Activated CD4-positive, alpha-beta T cell treated with anti-CD3 and anti-CD28 coated beads, Interleukin-10, Interleukin-2, amounts not matched to agents 100 ng/mL and 50 ng/mL, durations not matched to agents 16 hours and 8 hours (primary cell): ENCODE measurements at places on chromosomes 2 and 18.

DNA sequence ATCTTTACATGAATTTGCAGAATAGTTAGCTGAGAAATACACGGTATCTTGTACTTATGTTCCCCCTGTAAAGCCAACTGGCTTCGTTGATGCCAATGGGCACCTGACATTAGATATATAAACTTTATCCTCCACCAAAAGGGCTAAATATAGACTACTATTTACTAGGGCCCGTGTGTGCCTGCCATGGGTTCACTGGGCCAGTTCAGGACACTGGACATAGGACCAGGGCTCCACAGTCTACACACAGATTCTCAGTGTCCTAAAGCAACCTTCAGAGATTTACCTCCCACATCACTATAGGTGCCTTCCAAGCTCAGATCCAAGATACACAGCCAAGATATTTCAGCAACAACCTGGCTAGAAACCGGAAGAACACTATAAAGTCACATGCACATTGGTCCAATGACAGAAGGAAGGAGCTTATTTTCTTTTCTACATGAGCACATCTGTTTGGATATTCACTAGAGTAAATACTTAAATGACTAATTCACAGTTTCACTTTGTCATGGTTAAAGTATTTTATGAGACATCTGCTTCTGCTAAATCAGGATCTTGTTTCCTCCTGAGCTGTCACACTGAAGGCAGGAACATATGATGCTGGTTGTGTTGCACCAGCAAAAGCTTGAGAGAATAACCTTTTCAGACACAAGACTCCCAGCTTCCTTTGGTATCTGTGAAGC lies 95.1 kb downstream of the MYO5B start:
- peak; percentile 57 for DNase-seq

- no peak for DNase-seq
These were observed 33.3 kb downstream of the NAB1 start for GRCh38 chr2:190682168-190682567.

DNA sequence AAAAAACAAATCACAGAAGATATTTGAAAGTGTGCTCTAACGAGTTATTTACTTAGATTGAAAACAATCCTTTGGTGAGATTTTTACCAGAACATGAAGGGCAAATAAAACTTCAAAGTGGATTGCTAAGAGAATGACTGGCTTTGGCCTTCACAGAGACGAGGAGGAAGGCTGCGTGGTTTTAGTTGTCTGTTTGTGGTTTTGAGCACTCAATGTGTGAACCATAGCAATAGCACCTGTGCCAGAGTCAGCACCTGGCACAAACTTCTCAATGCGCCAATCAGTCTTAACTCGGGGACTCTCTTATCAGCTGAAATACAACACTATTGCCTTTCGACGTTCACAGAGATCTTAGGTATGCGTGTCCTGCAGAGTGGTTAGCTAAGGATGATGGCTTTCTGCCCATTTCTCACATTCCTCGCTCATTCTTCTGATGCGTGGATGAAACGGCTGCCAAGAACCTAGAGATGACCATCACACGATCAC lies 70.0 kb downstream of the MBP start:
- DNase-seq: peak; percentile 96

DNA sequence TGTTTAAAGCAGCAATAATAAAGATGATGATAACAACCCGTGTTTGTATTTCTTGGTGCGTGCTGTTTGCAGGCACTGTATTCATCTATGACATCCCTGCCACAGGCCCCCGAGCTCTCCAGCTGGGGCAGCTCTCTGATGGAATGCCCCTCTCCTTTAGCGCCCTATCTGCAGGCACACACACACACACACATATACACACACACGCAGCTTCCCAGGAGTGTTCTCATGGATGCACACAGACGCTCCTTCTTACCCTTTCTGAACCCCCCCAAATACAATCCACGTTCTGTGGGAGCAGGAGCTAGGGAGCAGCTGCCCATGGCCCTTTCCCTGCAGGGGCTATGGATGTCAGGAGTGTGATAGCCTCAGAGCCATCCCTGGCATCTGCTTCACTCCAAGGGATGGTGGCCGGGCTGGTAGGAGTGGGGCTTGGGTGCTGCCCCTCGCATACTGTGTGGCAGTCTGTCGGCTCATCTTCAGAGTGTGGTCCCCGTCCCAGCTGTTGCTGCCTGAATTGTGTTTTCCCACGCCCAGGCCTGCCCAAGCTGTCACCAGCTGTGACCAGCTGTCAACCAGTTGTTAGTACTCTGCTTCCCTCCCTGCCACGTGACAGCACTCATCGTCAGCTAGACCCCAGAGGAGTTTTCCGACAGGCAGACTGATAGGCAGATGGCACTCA lies 50.8 kb upstream of the MYCN start:
- no peak for DNase-seq

GRCh38 chr2:98692090-98693054 lies 38.6 kb downstream of the MGAT4A start:
- peak; percentile 65 for DNase-seq

DNA sequence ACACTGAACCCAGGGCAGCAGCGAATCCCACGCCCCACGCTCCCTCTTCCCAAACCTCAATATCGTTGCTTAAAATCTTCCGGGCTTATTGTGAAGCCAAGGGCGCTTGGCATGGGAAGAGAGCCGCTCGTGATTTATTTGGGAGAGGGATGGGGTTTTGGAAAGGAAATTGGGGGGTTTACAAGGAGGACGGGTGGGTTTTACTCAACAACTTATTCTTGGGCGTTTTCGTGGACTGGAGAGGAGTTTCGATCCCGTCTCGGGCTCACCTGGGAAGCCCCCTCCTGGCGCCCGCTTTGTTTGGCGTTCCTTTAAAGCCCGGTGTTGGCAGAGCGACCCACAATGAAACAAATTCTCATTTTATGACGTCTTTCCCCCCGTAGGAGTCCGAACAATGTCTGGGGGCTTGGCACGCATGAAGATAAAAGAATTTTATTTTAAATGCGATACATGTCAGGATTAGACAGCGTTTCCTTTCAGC lies 135.3 kb downstream of the INSIG2 start:
- DNase-seq: no peak

GRCh38 chr2:68200157-68200787 lies 42.6 kb downstream of the PNO1 start:
- DNase-seq: peak; percentile 20

DNA sequence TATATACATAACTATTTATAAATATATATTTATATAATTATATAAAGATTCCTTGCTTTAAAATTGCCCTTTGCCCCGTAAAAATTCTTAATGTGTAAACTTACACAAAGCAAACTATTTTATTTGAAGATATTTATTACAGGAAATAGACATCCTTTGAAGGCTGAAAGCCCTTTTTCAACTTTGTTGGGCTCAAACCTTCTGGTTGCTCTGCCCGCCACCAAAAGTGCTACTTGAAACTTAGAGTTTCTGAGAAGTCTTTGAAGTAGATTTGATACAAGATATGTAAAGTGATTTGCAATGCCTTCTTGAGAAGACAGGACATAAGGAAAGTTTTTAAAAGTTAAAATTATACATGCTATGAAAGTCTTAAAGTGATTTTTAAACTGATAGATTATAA lies 36.6 kb upstream of the METAP1D start:
- DNase-seq: no peak

GRCh38 chr2:176118601-176119339 lies 2.2 kb downstream of the HOXD10 start:
- peak; percentile 37 for DNase-seq

GRCh38 chr18:57440331-57441070 lies 5.3 kb downstream of the ONECUT2 start:
- DNase-seq: no peak

- DNase-seq: no peak
These were observed 101.6 kb downstream of the BCL2L11 start for GRCh38 chr2:111222204-111222866.

DNA sequence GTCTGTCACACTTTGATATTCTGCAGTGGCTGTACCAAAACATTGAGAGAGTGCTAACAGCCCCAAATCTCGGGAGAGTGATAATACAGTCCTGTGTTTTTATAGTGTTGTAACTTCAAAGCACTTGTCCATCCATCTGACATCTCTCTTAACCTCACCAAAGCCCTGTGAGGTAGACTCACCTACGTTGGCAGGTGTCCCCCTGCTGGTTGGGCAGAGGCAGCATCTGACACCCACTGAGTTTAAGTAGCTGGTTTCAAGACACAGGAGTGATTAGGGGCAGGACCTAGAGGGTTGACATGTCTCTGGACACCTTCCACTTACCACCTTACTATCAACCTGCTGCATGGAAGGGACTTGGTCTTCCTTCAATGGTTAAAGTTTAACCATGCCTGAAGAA lies 22.9 kb downstream of the COLEC12 start:
- peak; percentile 14 for DNase-seq

DNA sequence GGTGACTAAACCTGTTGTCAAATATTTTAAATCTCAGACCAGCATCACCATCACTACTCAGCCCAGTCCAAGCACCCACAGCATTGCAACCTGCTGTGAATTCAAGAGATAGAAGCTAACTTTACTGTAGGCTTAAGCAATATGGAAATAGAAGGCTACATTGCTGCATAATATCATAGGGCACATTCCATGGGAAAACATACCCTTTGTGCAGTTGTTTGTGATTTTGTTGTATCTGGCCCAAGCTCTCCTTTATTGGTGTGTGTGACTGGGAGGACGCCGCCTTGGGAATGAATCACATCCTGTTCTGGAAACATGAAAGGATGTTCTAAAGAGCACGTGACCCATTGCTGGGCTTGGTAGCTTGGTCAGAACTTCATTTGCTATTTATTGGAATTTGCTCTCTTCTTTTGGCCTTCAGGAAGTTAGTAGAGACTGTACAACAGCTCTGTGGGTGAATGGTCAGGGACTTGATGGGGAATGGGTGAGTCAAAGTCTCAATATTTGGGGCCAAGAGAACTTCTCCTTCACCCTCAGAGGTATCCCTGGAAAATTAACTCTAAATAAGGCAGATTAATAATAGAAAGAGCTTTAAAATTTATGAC lies 106.8 kb upstream of the SERPINE2 start:
- no peak for DNase-seq

- no peak for DNase-seq
These were observed 111.7 kb downstream of the RTP5 start for GRCh38 chr2:241981076-241981700.

- no peak for DNase-seq
These were observed 91.7 kb upstream of the TRIB2 start for GRCh38 chr2:12624905-12625598.

- DNase-seq: no peak
These were observed 25.5 kb upstream of the VIT start for GRCh38 chr2:36670881-36671595.

DNA sequence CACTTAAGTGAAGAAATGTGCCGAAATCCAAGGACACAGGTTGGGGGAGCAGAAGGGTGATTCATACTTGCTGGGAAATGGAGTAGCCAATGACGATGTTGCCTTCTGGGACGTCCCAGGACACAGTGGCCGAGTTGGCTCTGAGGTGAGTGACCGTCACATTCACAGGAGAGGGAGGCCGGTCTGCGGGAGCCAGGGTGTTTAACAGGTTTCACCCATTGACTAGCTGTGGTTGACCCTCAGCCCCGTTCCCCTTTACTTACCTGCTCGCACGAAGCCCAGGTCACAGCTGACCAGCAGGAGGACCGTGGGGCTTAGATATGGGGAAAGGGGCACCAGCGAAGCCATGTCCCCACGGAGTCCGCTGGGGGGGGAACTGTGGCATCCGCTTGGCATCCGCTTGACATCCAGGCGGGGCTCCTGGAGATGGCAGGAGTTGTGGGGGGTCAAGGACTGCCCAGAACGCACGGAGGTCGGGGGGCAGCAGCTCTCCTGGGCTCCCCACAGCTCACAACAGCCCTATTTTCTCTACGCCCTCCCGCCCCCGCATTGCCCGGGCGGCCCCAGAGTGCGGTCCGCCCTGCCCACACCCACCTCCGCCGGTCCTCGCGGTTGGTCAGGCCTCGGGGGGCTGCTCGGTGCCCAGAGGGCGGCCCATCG lies 586 bp downstream of the FNDC4 start:
- no peak for DNase-seq

DNA sequence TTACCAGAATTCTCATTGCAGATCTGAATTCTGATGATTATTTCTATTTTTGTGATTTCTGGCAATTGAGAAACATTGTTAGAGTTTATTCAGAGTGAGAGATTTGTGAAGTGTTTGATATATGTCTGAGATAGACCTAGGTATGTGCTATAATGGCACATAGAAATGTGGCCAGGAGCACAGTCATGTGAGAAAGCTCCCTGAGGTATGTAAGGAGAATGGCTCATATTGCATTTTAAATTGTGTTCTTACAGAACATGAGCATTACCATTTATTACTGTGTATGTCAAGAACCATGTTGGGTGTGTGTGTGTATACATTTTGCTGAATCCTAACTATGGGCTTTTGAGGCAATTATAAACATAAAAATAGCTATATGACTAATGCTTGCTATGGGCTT lies 101.2 kb downstream of the RAPGEF4 start:
- no peak for DNase-seq

- peak; percentile 70 for DNase-seq
These were observed 7.0 kb downstream of the LPIN1 start for GRCh38 chr2:11753452-11753885.

DNA sequence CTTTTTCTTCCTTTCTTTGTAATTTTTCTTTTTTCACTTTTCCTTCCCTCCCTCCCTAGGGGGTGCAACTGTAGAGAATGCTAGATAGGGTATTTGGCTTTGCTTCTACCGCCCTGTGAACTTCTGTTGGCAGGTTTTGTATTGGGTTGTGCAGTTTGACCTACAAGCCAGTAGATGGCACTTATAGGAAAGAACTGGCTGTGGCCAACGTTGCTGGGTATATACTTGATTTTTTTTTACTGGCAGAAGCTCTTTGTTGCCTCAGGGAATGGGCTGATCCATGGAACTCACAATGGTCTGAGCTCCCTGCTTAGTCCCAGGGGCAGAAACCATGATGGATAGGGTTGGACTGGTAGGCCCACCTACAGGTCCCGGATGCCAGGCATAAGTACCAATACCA lies 1019.5 kb upstream of the LRRTM1 start:
- no peak for DNase-seq

- DNase-seq: no peak
These were observed 115.5 kb downstream of the ICOS start for GRCh38 chr2:204051984-204052556.

GRCh38 chr2:3396920-3397559 lies 17.5 kb downstream of the TRAPPC12 start:
- DNase-seq: no peak

GRCh38 chr2:102618452-102619413 lies 620 bp upstream of the SLC9A2 start:
- DNase-seq: no peak

DNA sequence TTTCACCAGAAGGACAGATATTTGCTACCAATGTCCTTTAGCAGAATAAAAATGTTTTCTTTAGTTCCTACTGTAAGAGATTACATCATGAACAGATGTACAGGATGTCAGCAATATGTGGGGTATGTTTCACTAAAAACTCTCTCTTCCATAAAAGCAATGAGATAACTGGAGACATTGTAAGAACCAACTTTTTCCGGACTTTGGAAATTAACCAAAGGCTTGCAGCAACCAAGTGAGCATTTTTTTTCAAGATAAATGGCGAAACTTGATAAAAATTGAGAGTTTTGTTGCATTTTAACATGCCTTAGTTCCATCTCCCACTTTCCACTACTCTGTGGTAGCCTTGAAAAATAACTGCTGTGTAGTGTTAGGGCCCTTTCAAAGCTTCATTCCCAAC lies 429.8 kb upstream of the CDH2 start:
- no peak for DNase-seq

- peak; percentile 24 for DNase-seq
These were observed 100.7 kb upstream of the STK39 start for GRCh38 chr2:168348076-168348475.
